H1 (cell line): ENCODE measurements at places on chromosomes 16 and 17. TPM values are rescaled to one million over a fixed set of nuclear protein-coding genes. Genes with fewer than 3 reads are reported as not detected.

CD300E gene
- not detected in 2 replicates for total RNA-seq

DNA sequence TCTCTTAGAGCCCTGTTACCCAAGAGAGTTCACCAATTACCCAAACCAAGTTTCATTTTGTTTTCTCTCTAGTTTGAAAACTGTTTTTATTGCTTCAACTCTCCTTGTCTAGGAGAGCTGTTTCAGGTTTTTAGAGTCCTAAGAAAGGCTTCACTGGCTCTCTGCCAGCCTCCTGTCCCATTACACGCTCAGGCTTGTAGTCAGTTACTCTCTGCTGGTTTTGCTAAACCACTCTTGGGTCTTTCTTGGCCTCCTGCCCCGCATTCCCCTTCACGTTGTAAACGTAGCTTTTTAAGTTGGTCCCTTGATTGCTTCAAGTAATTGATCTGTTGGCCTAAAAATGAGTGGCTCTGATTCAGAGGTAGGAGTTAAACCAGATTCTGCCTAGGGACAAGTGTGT is 529.1 kb downstream of the MAF start:
- no peaks in the 10 kb centered on the region for H3K36me3 ChIP-seq
- no peaks in the 10 kb centered on the region; the same call in 1 of the 2 replicates for H3K4me1 ChIP-seq
- no peak overlapping the region for H3K4me3 ChIP-seq
- no peak overlapping the region for H3K27ac ChIP-seq
- H3K27me3 ChIP-seq = no peaks in the 10 kb centered on the region

SKAP1 gene
- total RNA-seq = not detected in 2 replicates

- peak; percentile 96 for DNase-seq
- peak within 1 kb of the TSS; percentile 79 for H3K4me3 ChIP-seq
- peak within 1 kb of the TSS; percentile 99 for H3K27ac ChIP-seq
- H3K27me3 ChIP-seq = peaks cover 3% of the 10 kb centered on the region; the same call in 1 of the 2 replicates
- peaks cover 4% of the 10 kb centered on the region for H3K4me1 ChIP-seq
- no peaks in the 10 kb centered on the region for H3K36me3 ChIP-seq
Observed at GRCh38 chr16:2513405-2514332, at the start of gene ATP6V0C. ATP6V0C (plus strand) TSS chr16:2513952; CDS start chr16:2514104, 152 bp downstream.

NAE1 gene
- 145 and 155 TPM in 2 replicates for total RNA-seq

DNA sequence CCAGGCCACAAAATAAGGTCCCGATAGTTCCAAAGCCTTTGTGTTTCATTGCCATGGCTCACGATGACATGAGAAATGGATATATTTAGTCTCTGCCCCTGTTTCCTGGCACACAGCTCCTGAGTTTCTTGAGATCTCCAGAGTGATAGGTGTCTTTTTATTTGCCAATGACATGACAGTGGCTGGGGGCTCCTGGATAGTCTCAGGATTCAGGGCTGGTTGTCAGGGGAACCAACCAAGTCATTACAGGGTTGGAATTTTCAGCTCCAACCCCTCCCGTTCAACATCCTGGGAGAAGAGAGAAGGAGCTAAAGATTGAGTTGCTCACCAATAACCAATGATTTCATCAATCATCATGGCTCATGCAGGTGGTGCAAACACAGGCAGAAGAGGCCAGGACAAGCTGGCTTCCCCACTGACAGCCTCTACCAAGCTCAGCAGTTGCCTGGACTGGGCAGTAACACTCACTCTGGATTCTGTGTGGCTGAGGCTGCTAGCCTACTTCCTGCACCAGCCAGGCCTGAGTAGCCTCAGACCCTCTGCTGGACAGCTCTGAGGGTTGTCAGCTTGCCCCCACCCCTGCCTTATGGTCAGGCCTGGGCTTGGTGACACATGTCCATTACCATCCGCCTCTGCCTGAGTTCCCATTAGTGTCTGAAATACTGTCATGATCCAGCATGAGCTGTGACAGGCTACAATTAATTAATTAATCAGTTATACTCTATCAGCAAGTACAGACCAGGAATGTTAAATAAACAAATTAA is 534.4 kb upstream of the CDH5 start:
- no peak overlapping the region for H3K4me3 ChIP-seq
- H3K4me1 ChIP-seq = no peaks in the 10 kb centered on the region
- DNase-seq = no peak
- H3K27me3 ChIP-seq = no peaks in the 10 kb centered on the region

IGF2BP1 gene
- total RNA-seq = 487 and 513 TPM in 2 replicates

DNA sequence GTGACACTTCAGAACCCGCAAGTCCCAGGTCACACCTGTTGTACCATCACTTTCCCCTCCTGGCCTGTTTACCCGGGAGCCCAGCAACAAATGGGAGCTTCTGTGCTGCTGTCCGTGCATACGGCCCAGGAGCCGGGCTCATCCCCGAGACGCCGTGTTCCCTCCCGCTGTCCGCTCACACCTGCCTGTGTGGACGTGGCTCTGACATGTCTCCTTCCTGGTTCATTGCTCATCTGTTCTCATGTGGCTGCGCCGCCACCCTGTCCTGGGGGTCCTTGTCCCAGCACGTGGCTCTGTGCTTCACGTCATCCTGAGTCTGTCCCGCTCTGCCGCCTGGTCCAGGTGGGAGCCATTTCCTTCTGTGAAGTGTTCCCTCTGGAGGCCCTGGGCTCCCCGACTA is 37.9 kb downstream of the TBCD start:
- no peaks in the 10 kb centered on the region for H3K27me3 ChIP-seq
- no peak overlapping the region for H3K27ac ChIP-seq
- no peak for DNase-seq
- no peak overlapping the region for H3K4me3 ChIP-seq
- H3K4me1 ChIP-seq = no peaks in the 10 kb centered on the region

DNA sequence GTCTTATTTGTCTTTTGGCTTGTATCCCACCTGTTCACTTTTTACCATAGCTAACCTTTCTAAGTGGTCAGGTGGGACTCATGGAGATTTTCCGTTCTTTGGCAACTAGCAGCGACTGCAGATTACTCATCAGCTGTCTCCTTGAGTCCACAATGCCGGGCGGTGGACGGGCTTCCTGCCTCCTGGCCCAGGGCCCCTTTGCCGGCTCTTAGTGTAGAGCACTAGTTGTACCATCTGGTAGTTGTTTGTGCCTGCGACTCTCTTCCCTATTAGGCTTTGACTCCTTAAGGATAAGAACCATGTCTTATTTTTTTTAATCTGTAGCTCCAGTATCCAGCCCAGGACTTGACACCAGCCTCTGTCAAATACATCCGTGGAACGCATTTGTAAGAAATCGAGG is 399.9 kb downstream of the WWOX start:
- no peak for DNase-seq
- no peak overlapping the region for H3K4me3 ChIP-seq
- no peak overlapping the region for H3K27ac ChIP-seq

GRCh38 chr17:64507413-64507782 is 621 bp downstream of the CEP95 start:
- peaks cover 45% of the 10 kb centered on the region for H3K36me3 ChIP-seq
- H3K27me3 ChIP-seq = no peaks in the 10 kb centered on the region
- H3K4me3 ChIP-seq = peak overlapping the region; percentile 98
- no peaks in the 10 kb centered on the region; the same call in 1 of the 2 replicates for H3K4me1 ChIP-seq

- H3K36me3 ChIP-seq = peaks cover 9% of the 10 kb centered on the region
- H3K27ac ChIP-seq = peak overlapping the region; percentile 71; the same call in 1 of the 2 replicates
- H3K4me1 ChIP-seq = peaks cover 4% of the 10 kb centered on the region; the same call in 1 of the 2 replicates
- peak overlapping the region; percentile 77 for H3K4me3 ChIP-seq
Observed at GRCh38 chr17:3724378-3725077, 825 bp downstream of the HASPIN start.

CLEC10A gene
- total RNA-seq = not detected in 2 replicates

GRCh38 chr16:56163938-56164337 is 27.4 kb upstream of the GNAO1 start:
- H3K4me1 ChIP-seq = no peaks in the 10 kb centered on the region
- H3K36me3 ChIP-seq = no peaks in the 10 kb centered on the region
- H3K27me3 ChIP-seq = no peaks in the 10 kb centered on the region
- DNase-seq = no peak
- no peak overlapping the region for H3K4me3 ChIP-seq
- no peak overlapping the region for H3K27ac ChIP-seq

DNA sequence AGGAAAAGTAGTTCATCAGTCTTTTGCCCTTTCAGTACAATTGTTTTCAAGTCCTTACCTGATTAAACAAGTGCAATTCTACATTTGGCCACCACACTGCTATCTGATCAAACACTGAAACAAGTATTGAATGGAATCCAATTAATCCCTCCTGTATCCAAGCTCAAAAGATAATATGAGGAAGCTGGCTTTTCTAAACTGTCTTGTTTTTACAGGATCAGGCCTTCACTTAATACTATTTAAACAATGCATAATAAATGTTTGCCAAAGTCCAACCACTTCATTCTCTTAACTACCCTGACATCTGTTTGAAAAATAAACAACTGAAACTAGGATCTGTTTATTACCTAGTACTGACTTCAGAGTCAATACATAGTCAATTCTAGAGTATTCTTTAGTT is 131.6 kb downstream of the MRTFB start:
- no peaks in the 10 kb centered on the region for H3K36me3 ChIP-seq
- H3K4me3 ChIP-seq = no peak overlapping the region
- no peak for DNase-seq
- no peaks in the 10 kb centered on the region for H3K27me3 ChIP-seq
- no peaks in the 10 kb centered on the region for H3K4me1 ChIP-seq

DNA sequence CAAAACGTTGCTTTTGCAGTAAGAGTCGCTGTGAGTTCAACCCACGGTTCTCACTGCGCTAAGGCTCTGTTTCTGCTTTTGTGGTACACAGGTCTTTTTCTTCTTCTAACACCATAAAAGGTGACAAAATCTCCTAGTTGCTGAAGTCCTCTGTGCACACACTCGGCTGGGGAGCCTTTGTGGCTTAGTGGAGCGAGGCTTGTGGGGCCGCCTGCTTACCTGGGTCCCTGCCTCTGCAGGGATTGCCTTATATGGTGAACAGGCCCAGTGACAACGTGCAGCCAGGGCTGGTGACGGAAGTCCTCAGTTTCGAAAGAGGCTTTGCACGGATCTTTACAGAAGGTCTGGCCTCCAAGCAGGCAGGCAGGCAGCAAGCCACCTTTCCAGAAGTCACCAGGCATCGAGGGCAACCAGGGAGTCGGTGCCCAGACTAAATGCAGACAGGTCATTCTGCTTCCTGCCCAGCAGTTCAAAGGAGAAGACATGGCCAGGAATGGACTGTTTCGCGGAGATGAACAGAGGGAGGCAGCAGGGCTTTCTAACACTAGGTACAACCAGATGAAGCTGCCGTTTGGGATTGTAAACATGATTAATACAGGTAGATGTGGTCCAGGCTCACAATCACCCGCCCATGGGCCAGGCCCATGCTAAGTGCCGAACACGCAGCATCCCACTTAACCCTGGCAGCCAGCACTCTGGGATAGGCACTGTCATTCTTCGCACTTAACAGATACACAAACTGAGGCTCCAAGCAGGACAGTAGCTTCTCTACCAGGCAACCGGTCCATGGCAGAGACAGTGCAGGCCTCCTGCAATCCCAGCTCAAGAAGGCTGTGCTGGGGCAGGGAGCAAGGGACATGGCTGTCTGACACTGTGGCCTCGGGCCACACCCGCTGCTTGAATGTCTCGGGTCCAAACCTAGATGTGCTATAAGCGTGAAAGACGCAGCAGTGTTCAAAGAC is 10.7 kb upstream of the MEAK7 start:
- DNase-seq = no peak
- no peaks in the 10 kb centered on the region for H3K36me3 ChIP-seq
- no peak overlapping the region for H3K4me3 ChIP-seq
- no peaks in the 10 kb centered on the region for H3K27me3 ChIP-seq

GRCh38 chr16:52727441-52727840 is 180.5 kb upstream of the TOX3 start:
- no peaks in the 10 kb centered on the region for H3K36me3 ChIP-seq
- no peaks in the 10 kb centered on the region for H3K27me3 ChIP-seq
- H3K4me3 ChIP-seq = no peak overlapping the region
- H3K27ac ChIP-seq = no peak overlapping the region
- H3K4me1 ChIP-seq = no peaks in the 10 kb centered on the region

- H3K27me3 ChIP-seq = no peaks in the 10 kb centered on the region
- H3K4me3 ChIP-seq = no peak overlapping the region
Observed at GRCh38 chr16:85151603-85152413, 39.5 kb upstream of the CIBAR2 start.

DNA sequence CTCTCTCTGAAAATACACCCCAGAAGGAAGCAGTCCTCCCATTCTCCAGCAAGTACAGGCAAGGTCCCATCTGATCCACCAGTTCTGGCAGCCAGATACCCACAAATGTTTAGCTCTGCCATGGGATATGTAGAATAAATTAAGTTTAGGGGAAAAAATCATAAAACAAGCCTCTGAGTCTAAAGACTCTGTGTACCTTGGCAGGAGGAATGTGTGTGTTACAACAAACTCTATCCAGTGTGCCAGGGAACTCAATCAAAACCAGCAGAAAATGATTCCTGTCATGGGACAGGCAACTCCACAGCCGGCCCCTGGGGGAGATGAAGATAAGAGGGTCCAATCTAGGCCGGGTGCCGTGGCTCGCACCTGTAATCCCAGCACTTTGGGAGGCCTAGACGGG is 73.4 kb downstream of the MRM3 start:
- no peak overlapping the region for H3K27ac ChIP-seq
- H3K27me3 ChIP-seq = no peaks in the 10 kb centered on the region; the same call in 1 of the 2 replicates
- H3K36me3 ChIP-seq = no peaks in the 10 kb centered on the region

SLC2A4 gene
- total RNA-seq = 5.7 and 6.4 TPM in 2 replicates

DNA sequence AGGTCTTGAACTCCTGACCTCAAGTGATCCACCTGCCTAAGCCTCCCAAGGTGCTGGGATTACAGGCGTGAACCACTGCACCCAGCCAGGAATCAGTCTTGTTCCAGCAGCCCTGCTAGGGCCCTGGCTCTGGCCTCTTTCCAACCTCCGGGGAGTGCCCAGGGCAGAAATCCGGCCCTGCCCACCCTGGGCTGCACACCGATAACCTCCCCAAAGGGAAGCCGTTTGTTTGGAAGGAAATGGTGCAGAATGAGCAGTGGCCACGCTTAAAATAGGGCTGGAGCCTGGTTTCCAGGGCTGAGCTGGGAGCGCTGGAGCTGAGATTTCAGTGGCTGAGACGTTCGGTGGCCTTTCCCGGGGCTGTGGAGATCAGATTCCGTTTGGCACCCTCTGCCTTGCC is 17.8 kb upstream of the EMP2 start:
- no peak overlapping the region for H3K4me3 ChIP-seq
- H3K27me3 ChIP-seq = no peaks in the 10 kb centered on the region
- DNase-seq = no peak
- no peak overlapping the region for H3K27ac ChIP-seq
- no peaks in the 10 kb centered on the region for H3K36me3 ChIP-seq

KRTAP2-3 gene
- total RNA-seq = not detected in 2 replicates

NOL3 gene
- 1.6 and 2.2 TPM in 2 replicates for total RNA-seq

GRCh38 chr17:50263331-50264262 is 10.7 kb upstream of the TMEM92 start:
- peak overlapping the region; percentile 58 for H3K4me3 ChIP-seq
- H3K4me1 ChIP-seq = no peaks in the 10 kb centered on the region
- H3K36me3 ChIP-seq = no peaks in the 10 kb centered on the region
- H3K27ac ChIP-seq = no peak overlapping the region
- DNase-seq = no peak
- no peaks in the 10 kb centered on the region for H3K27me3 ChIP-seq

ZFP1 gene
- 11.2 and 12.2 TPM in 2 replicates for total RNA-seq

GRCh38 chr16:27220991-27221390 is 17.7 kb downstream of the KDM8 start:
- no peaks in the 10 kb centered on the region for H3K36me3 ChIP-seq
- no peaks in the 10 kb centered on the region for H3K4me1 ChIP-seq
- DNase-seq = no peak
- no peak overlapping the region for H3K27ac ChIP-seq

DNA sequence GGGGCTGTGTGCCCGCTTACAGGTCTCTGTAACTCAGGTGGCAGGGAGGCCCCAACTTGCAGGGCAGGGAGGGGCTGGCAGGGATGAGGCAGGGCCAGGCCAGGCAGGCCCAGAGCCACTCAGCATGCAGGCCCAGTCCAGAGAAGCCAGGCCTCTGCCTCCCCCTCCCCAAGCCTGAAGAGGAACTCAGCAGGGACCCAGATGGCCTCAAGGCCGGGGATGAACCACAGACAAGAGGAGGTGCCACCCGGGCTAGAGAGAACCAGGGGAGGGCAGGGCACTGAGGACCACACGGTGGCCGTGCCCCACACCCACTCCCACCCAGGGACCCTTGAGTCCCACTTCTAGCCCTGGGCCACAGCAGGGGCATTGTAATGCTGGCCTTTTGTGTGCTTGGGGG is 29.8 kb upstream of the EIF1 start:
- no peaks in the 10 kb centered on the region for H3K4me1 ChIP-seq
- no peaks in the 10 kb centered on the region for H3K27me3 ChIP-seq
